ENCODE measurements at places on chromosomes 1 and 21. TPM values are rescaled to one million over a fixed set of nuclear protein-coding genes. Genes with fewer than 3 reads are reported as not detected.

The NEGR1 gene
- total RNA-seq = 28.7 TPM

The FOXD2 gene
- 0.18 TPM for total RNA-seq

The FAM76A gene
- 9.9 TPM for total RNA-seq

The FLG2 gene
- total RNA-seq = not detected

The RNU1-3 gene
- 40,842 TPM for total RNA-seq

The ACKR1 gene
- 4.2 TPM for total RNA-seq

The CAMK2N1 gene
- total RNA-seq = 26.5 TPM

The EGLN1 gene
- 54.9 TPM for total RNA-seq

The SH3BGR gene
- 1.8 TPM for total RNA-seq

The S100A6 gene
- total RNA-seq = 21.5 TPM

The IGSF9 gene
- 4.7 TPM for total RNA-seq

The PPFIA4 gene
- total RNA-seq = 47.6 TPM

The WDR4 gene
- 14.5 TPM for total RNA-seq

The SNX7 gene
- total RNA-seq = 11.3 TPM

The RCAN1 gene
- total RNA-seq = 30.2 TPM

The DMBX1 gene
- total RNA-seq = 0.82 TPM

The SPRR3 gene
- not detected for total RNA-seq

The OR2G6 gene
- under 0.01 TPM for total RNA-seq

The PGLYRP4 gene
- total RNA-seq = not detected

The SPATA45 gene
- 1.9 TPM for total RNA-seq

The E2F2 gene
- total RNA-seq = 3.1 TPM

The CCDC27 gene
- not detected for total RNA-seq

The KLF17 gene
- total RNA-seq = not detected

The ARHGAP29 gene
- total RNA-seq = 55.1 TPM

The EXO5 gene
- 18.4 TPM for total RNA-seq

The ANXA9 gene
- 0.18 TPM for total RNA-seq

The KRTAP10-8 gene
- not detected for total RNA-seq

The RUNX1 gene
- 1.8 TPM for total RNA-seq

The IQCC gene
- total RNA-seq = 3.1 TPM

The PLEKHA6 gene
- total RNA-seq = 13.6 TPM

The ARL8A gene
- 35.8 TPM for total RNA-seq

The AIM2 gene
- total RNA-seq = 4.4 TPM

The UBL4B gene
- total RNA-seq = not detected

The TNNT2 gene
- not detected for total RNA-seq

The NBPF1 gene
- 124 TPM for total RNA-seq

The KCNQ4 gene
- 2.0 TPM for total RNA-seq

The MYOM3 gene
- 0.09 TPM for total RNA-seq

The HSPA6 gene
- total RNA-seq = 0.27 TPM

The SMG5 gene
- total RNA-seq = 44.0 TPM

The EFNA4 gene
- total RNA-seq = 3.9 TPM

The C1orf141 gene
- total RNA-seq = not detected

The DIRAS3 gene
- 2.4 TPM for total RNA-seq

The NT5C1A gene
- total RNA-seq = 1.00 TPM

The LRRC7 gene
- total RNA-seq = 92.6 TPM

The TMEM82 gene
- total RNA-seq = not detected

The RPL22 gene
- total RNA-seq = 180 TPM

The SDC3 gene
- 79.0 TPM for total RNA-seq

The SH2D1B gene
- not detected for total RNA-seq

The TRIM45 gene
- 7.6 TPM for total RNA-seq

The WLS gene
- 52.9 TPM for total RNA-seq

The CACNA1E gene
- 51.2 TPM for total RNA-seq

The DYNLT5 gene
- total RNA-seq = 14.9 TPM

The KRTAP19-3 gene
- total RNA-seq = not detected

The CELA2A gene
- total RNA-seq = not detected

The L1TD1 gene
- not detected for total RNA-seq

The OR2L8 gene
- 6.6 TPM for total RNA-seq

The SPRR1B gene
- not detected for total RNA-seq

All from cerebellum (tissue), 4 donors.